Upper lobe of left lung (tissue), 6 donors: ENCODE measurements at places on chromosomes 4 and X.

DNA sequence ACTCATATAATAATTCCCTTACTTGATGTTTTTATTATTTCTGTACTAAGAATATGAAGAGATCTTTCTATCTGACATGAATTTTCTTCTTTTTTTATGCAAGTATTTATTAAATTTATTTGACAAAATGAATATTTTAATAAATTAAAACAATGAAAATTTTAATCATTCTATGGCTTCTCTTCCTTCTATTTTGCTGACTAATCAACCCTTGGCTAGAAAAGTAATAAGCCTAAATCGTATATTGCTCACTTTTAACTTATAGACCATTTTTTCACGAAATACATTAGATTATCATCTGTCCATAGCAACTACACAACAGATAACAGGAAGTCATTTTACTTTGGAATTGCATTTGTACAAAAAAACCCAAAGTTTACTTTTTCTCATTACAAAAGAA is 38.6 kb downstream of the PRSS12 start:
- no peak overlapping the region for H3K4me3 ChIP-seq
- H3K27me3 ChIP-seq = no peaks in the 10 kb centered on the region
- H3K27ac ChIP-seq = no peak overlapping the region
- H3K36me3 ChIP-seq = no peaks in the 10 kb centered on the region
- H3K4me1 ChIP-seq = no peaks in the 10 kb centered on the region

DNA sequence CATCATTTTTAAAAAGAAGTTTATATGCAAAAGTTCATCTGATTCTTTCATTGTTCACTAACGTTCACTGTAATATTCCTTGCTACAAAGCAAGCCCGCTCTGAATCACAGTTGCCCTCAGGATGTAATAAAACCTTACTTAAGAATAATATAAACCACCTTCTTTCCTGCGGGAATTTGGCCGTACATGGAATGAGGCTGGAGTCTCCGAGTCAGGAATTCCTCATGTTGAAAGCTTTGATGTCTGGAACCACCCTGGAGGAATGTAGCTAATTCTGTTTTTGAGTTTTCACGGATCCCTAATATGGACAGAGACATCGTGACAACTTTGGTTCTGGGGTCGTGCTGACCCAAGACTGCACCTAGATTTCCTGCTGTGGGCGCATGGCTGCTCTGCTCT is 58.5 kb downstream of the CRLF2 start:
- no peaks in the 10 kb centered on the region for H3K4me1 ChIP-seq
- H3K4me3 ChIP-seq = no peak overlapping the region
- H3K27me3 ChIP-seq = no peaks in the 10 kb centered on the region
- no peaks in the 10 kb centered on the region for H3K36me3 ChIP-seq

- no peak for DNase-seq
- H3K4me1 ChIP-seq = no peaks in the 10 kb centered on the region
- H3K4me3 ChIP-seq = no peak overlapping the region
- H3K27ac ChIP-seq = no peak overlapping the region
- no peaks in the 10 kb centered on the region for H3K27me3 ChIP-seq
- H3K36me3 ChIP-seq = no peaks in the 10 kb centered on the region
Measured at GRCh38 chr4:101050088-101050836, 297.1 kb downstream of the PPP3CA start.

DNA sequence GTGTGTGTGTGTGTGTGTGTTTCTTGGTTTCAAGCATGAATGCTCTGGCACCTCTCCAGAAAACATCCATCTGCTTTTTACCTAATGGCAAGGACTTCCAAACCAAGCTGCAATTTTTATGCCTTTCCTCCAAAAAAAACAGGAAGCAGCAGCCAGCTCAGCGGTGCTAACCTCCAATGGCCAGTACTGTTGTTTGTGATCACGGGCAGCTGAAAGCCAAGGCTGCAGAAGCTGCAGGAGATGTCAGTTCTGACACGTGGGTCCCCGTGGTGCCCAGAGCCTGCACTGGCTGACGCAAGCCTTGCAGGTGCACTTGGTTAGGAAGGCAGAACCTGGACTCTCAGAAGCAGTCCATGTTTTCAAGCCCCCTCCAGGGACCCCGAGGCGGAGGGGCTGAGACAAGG is 313.6 kb upstream of the DDX53 start:
- no peak for DNase-seq
- no peaks in the 10 kb centered on the region for H3K4me1 ChIP-seq
- no peaks in the 10 kb centered on the region for H3K36me3 ChIP-seq
- no peaks in the 10 kb centered on the region for H3K27me3 ChIP-seq
